ENCODE measurements at places on chromosomes 3 and 15.

DNA sequence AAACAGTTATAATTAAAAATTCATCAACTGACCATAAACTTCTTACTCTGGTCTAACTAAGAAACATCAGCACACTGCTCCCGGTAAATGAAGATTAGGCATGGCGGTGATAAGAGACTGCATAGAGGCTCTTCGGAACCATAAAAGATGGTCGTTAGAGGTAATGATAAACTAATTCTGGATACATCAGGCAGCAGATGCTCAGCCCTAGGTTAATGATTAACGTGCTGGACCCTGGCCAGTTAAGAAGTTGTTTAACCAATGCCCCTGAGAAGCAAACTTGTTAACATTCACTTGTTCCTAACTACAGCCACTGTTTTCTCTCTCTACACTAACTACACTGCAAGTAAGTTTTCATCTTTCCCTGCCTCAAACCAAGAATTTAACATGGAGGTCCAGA lies 111.5 kb downstream of the PDZRN3 start:
- DNase-seq, result no peak

GRCh38 chr3:39251576-39251975 lies 28.3 kb downstream of the CX3CR1 start:
- no peak for DNase-seq

- DNase-seq, result no peak
Measured at GRCh38 chr3:52704611-52705437, 767 bp downstream of the GLT8D1 start.

GRCh38 chr3:50436114-50436674 lies 67.2 kb downstream of the CACNA2D2 start:
- peak; percentile 85 for DNase-seq

- no peak for DNase-seq
Measured at GRCh38 chr3:53223025-53223424, 32.8 kb downstream of the TKT start.

DNA sequence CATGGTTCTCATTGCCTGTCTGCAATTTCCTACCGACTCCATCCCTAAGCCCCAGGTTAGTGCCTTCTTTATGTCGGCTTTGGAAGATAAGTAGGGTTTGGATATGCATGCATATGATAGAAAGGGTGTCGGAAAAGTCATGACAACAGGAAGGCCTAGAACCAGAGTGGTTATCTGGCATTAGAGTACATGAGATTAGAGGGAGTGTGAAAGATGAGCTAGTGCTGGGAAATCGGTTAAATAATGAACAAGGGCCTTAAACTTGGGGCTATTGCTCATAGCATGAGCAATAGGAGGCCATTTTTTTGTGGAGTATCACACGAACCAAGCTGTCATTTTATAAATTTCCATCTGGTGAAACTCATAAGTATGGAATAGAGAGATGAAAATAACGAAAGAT lies 54.0 kb upstream of the LPP start:
- no peak for DNase-seq

DNA sequence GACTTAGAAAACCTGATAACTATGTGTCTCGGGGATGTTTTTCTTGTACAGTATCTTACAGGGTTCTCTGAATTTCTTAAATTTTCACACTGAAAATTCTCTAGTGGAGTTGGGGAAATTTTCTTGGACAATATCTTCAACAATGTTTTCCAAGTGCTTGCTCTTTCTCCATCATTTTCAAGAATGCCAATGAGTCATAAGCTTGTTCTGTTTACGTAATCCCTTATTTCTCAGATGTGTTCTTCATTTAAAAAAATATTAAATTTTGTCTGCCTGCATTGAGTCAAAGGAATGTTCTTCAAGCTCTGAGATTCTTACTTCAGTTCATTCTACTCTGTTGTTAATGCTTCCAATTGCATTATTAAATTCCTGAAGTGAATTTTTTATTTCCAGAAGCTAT lies 21.9 kb upstream of the PLSCR2 start:
- no peak for DNase-seq

DNA sequence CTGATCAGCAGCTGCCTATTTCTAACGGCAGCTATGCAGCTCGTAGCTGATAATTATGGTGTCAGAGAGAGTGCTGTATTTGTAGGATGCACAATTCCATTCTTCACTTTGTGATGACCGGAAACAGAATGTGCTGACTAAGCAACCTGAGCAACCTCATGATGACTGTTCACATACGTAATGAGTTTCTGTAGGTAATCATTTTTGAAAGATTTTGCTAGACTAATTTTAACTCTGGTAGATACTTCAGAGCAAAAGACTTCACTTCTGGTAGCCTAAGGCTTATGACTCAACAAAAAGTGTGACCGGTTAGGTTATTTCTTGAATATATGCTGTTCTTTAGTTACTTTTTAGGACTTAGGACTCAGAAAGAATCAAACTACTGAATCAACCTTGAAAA lies 567.7 kb downstream of the NAALADL2 start:
- DNase-seq, result no peak

- no peak for DNase-seq
Measured at GRCh38 chr3:164351131-164351530, 727.2 kb downstream of the SI start.

GRCh38 chr3:126081618-126082361 lies 2.1 kb downstream of the SLC41A3 start:
- no peak for DNase-seq

DNA sequence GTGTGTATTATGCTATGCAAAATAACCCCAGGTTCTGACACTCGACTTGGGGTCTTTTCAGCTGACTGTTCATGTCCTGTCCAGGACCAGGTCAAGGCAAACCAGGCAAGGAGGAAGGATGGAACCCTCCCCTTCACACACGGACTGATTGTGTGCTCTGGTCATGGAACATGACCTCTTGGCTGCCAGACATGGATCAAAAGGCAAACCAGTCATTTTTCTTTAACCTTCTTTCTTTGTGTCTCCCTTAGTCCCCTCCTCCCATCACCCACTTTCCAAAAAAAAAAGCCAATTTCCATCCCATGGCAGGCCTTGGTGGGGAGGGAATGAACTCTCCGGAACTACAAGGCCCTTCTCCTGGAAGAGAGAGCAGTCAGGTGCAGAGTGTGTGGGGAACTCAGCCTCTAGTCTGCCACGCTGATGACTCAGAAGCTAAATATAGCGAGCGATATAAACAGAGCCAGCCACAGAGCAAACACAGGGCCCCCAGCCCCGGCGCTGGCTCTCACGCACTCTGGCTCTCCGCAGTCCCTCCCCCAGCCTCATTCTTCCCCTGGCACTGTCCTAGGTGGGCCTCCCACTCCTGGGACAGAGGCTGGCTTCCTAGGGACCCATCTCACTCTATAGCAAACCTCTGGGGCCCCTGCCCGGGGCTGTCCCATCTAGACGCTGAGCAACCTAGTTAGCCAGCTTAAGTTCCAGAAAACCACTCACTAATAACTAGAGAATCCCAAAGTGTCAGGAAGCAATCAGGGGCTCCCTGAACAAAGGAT lies 10.0 kb downstream of the BMF start:
- DNase-seq, result peak; percentile 81

- peak; percentile 44 for DNase-seq
Measured at GRCh38 chr3:135965506-135966270, at the start of gene PPP2R3A. TSS of gene PPP2R3A (plus strand) at chr3:135965728. CDS start at chr3:136001499, 35,771 bp downstream.

GRCh38 chr3:121707531-121708273 lies 41.8 kb downstream of the GOLGB1 start:
- DNase-seq, result no peak

DNA sequence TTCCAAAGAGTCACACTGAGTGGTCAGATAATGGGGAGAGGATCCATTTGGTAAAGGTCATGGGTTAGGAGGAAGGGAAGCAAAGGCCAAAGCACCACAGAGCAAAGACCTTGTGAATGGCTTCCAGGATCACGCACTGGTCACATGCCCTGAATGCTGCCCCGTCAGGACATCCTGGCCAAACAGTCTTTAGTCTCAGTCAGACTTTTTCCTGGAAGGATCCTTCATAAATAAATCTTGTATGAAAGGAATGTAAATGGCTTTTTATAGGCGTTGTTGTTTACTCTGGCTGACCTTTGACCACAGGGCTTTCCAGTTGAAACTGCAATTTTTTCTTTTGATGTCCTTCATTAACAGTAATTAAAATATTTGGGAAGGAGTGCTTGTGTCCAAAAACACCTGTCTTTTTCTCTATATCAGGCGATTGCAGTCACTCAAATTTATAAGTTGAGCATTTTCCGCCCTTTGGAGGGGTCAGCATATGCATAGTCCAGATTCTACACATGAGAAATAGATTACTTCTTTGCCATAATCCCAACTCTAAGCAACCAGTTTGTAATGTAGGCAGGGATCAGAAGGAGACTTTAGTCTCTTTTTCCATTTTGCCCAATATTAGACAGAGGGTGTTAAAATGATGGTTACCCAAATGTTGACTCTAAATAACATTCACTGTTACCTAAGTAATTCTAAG lies 48.4 kb downstream of the CHAC1 start:
- DNase-seq, result no peak

GRCh38 chr3:51519848-51520247 lies 18.7 kb upstream of the RAD54L2 start:
- DNase-seq, result no peak

DNA sequence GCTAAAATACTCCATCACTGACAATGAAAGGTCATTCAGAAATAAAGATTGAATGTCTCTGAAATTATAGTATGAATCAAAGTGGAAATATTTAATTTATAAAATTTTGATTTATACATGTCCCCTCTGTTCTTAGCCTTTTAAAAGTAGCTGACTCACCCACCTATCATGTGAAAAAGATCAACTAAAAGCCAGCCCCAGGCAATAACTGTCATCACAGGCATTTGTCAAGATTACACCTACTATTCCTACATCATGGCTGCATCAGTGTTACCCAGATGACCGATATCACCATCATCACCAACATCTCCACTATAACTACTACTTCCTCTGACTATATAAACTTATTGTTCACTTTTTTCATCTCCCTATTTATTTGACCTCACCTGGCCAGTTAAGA lies 14.3 kb upstream of the PIK3R4 start:
- no peak for DNase-seq

DNA sequence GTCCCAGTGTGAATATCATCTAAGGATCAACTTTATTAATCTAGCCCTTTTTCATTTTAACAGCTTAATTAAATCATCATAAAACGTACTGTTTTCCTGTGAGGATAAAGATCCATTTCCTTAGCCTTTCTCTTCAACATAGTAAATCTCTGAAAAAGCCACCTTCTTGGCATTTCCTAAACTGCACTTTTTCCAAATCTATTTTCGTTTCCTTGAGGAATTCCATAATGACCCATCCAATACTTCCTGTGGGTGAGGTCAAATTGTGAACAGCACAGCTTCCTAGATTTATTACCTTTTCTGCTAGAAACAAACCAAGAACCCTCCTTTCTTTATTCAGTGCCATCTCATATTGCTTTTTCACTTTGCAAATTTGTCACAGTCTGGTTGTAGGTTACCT lies 129.4 kb upstream of the CNTN4 start:
- DNase-seq, result no peak

DNA sequence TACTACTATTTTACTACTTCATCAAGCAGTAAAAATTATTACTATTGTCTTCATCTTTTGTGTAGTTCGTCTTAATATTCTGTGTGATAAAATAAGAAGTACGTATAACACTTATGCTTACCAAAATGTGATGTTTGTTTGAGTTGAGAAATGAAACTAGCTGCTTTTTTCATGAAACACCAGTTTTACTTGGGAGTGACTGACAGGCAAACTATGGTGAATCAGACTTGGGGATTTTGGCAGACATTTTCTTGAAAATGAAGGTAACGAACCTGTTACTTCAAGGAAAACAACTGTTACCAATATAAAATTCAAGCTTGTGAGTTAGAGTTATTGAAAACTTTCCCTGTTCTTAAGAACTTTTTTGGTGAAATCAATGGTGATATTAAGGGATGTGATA lies 10.3 kb downstream of the U2SURP start:
- DNase-seq, result no peak

GRCh38 chr3:52396907-52397591 lies 47.9 kb downstream of the SEMA3G start:
- DNase-seq, result no peak

- no peak for DNase-seq
Measured at GRCh38 chr3:142027735-142028134, 121.6 kb downstream of the TFDP2 start.

DNA sequence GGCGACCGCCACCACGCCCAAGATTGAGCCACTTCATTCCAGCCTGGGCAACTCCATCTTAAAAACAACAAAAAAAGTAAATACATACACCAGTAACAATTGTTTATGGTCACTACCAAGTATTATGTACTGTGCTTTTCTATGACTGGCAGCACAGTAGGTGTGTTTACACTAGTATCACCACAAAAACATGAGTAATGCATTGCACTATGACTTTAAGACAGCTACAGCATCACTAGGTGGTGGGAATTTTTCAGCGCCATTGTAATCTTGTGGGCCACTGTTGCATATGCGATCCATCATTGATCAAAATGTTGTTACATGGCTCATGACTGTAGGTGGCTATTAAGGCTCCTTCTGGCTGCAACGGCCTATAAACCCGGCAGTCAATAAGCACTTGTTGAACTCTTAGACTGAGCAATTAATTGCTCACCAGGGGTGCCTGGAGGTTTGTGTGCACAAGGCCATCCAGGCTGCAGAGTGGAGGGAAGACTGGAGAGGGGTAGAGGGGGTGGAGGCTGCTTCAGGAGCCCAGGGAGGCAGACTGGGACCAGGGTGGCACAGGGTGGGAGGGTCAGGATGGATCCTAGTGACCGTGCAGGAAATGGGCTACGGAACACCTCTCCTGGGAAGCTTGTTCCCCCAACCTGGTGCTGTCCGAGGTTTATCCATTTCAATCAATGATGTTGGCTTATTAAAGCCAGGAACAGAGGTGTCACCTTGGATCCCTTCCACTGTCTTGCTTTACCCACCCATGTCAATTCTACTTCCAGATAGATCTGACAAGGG lies 17.9 kb upstream of the COPG1 start:
- no peak for DNase-seq

DNA sequence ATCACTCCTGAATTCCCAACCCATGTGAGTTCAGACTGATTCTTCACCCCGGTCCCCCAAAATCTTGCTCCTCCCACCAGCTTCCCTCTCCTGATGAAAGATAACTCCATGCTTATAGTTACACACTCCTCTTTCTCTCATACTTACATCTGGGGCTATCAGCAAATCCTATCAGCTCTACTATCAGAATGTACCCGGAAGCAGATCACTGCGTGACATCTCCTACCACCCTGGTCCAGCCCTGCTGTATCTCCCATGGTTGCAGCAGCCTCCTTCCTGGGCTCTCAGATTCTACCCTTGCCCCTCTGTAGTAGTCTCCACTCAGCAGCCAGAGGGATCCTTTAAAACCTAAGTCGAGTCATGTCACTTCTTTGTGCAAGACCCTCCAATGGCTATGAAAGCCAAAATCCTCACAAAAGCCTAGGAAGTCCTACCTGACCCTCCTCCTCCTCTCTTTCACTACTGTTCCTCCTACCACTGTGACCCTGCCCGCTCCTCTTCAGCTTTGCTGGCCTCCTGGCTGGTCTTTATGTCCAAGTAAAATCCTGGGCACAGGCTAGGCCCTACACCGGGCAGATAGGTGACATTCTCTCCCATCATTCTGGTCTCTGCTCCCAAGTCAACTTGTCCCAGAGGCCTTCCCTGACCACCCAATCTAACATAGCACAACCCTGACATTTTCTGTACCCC lies 16.2 kb downstream of the XIRP1 start:
- no peak for DNase-seq

GRCh38 chr15:100020189-100020588 lies 287.0 kb upstream of the LYSMD4 start:
- no peak for DNase-seq

- DNase-seq, result no peak
Measured at GRCh38 chr3:155244216-155244615, 49.3 kb downstream of the STRIT1 start.

All from GM12892 (cell line).